ENCODE measurements at places on chromosomes 1 and 21. TPM values are rescaled to one million over a fixed set of nuclear protein-coding genes. Genes with fewer than 3 reads are reported as not detected.

SLFNL1 gene
- 0.20 TPM for total RNA-seq

DFFA gene
- 36.2 TPM for total RNA-seq

KCNT2 gene
- total RNA-seq: not detected

ITLN1 gene
- not detected for total RNA-seq

AMY1C gene
- total RNA-seq: not detected

HEYL gene
- 0.14 TPM for total RNA-seq

Data from T-helper 2 cell treated with Interferon-gamma antibody and Interleukin-4, amounts not matched to agents 100 ng/mL and 5 ng/mL, for 36 hours (primary cell).